Stimulated activated CD4-positive, alpha-beta T cell treated with anti-CD3 and anti-CD28 coated beads, Interleukin-1b, Interleukin-23, amount 100 ng/mL, for 4 hours (primary cell): ENCODE measurements at places on chromosomes 7 and 10.

- no peak for DNase-seq
Measured at GRCh38 chr10:80472234-80473095, 18.4 kb downstream of the TSPAN14 start.

GRCh38 chr7:142832417-142832816, 22.5 kb upstream of the EPHB6 start:
- DNase-seq, result no peak

DNA sequence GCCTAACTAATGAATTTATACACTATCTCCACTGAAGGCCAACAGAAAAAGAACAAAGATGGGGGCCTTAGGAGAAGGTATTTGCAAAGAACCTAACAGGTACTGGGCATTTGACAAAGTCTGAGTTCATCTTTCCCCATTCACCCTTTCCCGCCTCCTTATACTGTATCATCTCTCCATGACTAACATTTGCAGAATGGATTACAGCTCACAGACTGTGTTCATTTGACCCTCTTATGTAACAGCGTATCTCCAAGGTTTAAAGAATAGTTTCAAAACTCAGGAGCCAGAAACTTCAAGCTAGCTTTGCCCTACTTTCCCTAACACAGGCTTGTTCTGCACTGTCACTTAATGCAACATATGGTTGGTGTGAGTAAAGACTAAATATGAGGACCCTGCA, 238.7 kb upstream of the CELF2 start:
- no peak for DNase-seq

DNA sequence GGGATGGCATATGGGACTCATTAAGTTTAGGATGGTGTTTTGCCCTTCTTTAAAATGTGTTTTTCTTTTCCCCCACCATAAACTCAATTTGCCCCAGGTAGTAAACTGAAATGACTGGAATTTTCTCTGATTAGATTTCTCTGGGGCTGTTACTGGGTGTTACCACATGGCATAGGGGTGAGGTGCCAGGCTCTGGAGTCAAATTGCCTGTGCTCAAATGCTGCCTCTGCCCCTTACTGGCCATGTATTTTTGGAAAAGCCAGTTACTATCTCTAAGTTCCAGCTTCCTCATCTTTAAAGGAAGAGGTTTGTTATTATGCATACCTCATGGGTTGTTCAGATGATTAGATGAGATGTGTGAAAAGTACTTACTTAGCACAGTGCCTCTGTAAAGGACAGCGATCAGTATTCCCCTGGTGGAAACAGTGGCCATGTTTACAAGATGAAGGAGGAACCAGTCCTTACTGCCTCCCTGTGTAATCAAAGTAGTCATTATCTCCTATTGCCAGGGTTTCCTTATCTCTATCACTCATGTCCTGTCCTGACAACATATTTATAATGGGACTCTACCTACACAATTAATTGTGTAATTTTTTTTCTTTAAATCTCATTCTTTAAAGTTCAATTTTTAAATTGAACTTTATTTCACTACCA, 352.0 kb downstream of the KCNMA1 start:
- DNase-seq, result no peak

DNA sequence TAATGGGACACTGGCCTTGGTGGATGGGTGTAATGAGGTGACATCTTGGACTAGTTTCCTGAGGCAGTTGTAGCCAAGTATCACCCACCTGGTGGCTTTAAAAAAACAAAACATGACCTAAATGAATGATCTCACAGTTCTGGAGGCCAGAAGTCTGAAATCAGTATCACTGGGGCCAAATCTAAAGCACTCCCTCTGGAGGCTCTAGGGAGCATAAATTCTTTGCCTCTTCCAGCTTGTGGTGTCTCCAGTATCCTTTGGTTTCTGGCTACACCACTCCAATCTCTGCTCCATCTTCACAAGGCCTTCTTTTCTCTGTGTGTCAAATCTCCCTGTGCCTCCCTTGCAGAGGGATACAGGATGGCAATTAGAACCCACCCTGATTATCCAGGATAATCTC, 342.9 kb downstream of the CALN1 start:
- DNase-seq, result no peak

GRCh38 chr7:29150856-29151255, 4.5 kb upstream of the CPVL start:
- no peak for DNase-seq

- DNase-seq, result no peak
Measured at GRCh38 chr10:8404721-8405120, 350.2 kb downstream of the GATA3 start.

DNA sequence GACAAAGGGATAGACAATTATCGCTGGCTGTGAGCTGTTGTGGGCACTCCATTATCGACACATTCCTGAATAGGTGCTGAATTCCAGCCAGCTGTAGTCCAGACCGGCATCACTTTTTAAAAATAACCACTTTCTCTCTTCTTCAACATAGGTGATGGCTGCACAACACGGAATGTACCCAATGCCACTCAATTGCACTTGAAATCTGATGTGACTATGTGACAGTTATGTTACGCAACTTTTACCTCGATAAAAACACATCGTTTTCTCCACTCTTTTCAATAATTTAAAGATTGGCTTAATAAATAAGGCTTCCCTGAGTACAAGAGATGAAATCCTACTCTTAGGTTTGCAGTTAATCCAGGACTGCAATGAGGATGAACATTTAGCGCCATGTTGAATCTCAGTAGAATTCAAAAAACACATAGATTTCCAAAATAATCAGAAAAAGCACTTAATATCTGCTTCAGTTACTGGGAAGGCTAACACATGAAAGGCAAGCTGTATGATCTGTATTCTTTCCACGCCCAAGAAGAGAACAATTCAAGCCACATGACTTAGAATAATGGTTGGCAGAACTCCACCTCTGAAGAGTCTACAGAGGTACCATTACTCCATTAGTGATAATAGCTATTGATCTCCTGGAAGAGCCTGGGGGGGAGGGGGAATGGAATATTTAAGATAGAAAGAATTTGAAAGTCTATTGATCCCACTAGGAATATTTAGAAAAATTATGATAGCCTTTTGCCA, 3.6 kb downstream of the YWHAG start:
- DNase-seq, result no peak

DNA sequence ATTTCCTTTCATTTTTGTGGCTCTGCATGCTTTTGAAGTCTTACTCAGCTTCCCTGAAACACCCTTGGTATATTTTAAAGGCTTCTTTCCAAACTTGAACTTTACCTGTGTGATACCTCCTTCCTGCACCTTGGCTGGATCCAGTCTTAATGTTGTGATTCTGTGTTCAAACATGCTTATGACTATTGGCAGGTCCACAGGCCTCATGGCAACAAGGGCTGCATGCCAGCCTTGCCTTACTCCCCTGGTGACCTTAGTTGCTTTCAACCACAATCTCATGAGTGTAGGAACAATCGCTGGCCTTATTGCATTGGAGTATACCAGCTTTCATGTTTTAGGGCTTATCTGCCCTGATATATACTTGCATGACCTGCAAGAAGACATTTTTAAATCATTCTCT, 238.7 kb downstream of the KIF20B start:
- no peak for DNase-seq

GRCh38 chr7:79923953-79924352, 210.7 kb upstream of the GNAI1 start:
- DNase-seq, result no peak

DNA sequence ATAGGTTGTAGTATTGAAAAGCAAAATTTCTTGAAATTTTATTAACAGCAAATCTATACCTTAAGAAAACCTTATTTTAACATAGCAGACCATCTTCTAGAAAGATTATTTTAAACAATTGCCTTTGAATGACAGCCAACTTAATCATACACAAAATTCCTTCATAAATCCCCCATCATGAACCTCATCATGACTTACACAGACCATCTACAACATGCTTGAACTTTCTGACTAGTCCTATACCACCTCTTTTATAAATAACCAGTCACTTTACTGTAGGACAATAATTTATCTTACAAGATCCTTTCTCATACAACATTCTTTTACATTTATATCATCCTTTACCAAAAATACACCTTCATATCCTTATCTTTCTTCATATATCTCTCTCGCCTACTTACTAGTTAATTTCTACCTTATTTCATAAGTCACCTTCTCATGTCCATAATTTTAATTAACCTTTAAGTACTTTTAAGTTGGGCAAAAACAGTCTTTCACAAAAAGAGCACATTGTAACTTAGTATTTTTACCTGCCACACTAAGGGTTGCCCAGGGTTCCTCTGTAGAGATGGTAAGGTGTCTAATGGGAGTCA, 16.6 kb upstream of the PTN start:
- DNase-seq, result no peak

DNA sequence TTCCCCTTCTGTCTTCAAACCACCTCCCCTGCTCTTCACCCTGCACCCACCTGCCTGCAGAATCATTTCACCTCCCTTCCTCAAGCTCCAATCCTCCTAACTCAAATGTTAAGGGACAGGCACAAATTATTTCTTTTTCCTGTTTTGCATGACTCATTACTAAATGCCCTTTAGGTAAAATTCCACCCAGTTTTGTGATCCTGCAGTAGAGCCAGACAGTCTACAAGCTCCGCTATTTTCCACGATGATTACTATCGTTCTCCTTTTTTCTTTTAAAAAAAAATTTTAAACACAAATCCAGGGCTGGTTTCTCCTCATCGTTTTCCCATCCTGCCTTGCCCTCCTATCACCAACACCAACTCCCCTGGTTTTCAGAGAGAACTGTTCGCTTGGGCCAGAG, 186.8 kb upstream of the YAE1 start:
- DNase-seq, result no peak

DNA sequence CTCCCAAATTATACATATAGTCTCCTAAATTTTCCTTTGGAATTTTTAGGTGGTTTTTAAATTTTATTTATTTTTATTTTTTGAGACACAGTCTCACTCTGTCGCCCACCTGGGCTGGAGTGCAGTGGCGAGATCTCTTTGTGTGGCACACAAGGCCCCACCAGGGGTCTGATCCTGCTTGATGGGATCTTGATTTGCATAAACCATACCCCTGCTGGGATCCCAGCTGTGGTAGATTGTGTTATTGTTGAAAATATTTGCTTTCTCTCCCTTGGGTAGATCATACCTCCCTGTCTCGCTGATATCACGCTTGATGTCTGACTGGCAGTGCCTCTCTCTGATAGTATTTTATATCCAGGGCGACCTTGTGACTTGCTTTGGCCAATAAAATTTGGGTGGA, 5.6 kb upstream of the MUC3A start:
- DNase-seq, result no peak

GRCh38 chr10:103691723-103692435, 163.5 kb downstream of the SH3PXD2A start:
- DNase-seq, result no peak

GRCh38 chr10:12344375-12345110, 4.8 kb upstream of the CAMK1D start:
- DNase-seq, result no peak

DNA sequence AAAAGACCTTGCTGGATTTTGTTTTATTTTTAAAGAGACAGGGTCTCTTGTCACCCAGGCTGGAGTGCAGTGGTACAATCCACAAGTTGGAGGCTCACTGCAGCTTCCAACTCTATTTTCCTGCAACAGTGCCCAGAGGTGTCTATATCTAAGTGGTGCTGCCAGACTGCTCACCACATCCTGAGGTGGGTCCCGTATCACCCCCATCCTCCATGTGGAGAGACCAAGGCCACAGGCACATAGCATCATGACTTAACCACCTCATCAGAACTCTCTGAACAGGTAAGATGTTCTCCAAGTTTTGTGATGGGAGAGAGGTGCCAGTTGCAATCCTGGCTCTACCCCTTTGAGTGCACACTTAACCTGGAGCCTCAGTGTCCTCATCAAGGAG, 98.2 kb downstream of the RNF216 start:
- no peak for DNase-seq

GRCh38 chr10:14588084-14588937, 186.4 kb downstream of the FAM107B start:
- DNase-seq, result no peak

- DNase-seq, result no peak
Measured at GRCh38 chr7:26497801-26498596, 206.3 kb downstream of the SNX10 start.

DNA sequence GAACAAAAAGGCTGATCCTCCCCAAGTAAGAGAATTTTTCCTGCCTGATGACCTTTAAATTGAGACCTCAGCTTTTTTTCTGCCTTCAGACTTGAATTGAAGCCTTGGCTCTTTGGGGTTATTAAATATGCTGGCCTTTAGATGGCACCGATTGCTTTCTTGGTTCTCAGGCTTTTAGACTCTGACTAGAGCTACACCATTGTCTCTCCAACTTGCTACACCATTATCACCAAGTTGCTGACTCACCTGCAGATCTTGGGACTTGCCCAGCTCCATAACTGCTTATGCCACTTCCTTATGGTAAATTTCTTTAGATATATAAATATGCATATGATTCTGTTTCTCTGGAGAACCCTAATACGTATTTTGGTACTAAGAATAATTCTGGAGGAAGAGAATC, 3.1 kb upstream of the ABCA13 start:
- no peak for DNase-seq

DNA sequence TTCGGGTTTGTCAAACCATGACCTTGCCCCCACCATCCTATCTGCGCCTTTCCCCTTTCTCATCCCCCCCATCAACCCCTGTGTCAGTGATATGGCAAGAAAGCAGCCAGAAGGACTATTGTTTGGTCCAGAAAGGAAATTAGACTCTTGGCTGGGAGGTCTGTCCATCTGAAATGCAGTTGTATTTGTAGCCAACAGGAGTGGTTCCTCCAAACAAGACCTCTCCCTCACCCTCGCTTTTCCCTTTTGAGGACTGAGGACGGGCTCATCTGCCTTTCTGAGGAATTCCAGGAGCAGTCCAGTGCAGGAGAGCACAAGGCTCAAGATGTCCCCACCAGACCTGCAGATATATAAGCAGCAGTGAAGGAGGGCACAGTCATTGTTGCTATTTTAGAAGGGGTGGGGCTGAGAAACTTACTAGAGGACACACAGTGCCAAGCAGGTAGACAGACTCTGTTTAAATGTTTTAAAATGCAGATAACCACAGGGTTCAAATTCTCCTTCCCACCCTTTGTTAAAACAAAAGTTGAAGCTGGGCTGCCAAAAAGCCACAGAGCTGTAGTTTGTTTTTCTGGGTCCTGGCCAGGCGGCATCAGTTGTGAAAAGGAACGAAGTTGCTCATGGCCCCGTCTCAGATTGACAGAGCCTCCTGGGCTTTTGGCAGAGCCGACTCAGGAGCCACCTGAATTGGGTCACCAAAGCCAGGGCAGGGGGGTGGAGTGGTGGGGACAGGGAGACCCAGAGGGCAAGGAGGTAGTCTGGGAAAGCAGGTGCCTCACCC, 37.3 kb downstream of the CYP17A1 start:
- DNase-seq, result no peak

GRCh38 chr10:106981452-106982075, 182.9 kb downstream of the SORCS1 start:
- no peak for DNase-seq

DNA sequence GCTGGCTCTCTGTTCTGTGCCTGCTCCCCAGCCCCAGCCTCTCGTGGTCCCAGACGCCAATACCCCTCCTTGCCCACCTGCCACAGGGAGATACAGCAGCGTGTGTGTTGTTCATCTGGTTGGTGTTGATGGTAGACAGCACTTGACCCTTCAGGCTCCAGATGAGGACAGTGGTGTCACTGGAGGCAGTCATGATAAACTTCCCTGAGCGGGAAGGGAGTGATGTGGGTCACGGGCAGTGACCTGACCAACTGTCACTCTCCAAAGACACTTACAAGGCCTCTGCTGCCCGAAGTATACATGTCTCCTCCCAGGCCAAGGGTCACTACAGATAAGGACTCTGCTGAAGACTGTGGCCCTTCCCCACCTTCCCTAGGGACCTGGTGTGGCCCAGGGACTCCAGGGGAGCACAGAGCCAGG, 5.6 kb downstream of the TBL2 start:
- no peak for DNase-seq
